ENCODE measurements at places on chromosomes 4 and X.

DNA sequence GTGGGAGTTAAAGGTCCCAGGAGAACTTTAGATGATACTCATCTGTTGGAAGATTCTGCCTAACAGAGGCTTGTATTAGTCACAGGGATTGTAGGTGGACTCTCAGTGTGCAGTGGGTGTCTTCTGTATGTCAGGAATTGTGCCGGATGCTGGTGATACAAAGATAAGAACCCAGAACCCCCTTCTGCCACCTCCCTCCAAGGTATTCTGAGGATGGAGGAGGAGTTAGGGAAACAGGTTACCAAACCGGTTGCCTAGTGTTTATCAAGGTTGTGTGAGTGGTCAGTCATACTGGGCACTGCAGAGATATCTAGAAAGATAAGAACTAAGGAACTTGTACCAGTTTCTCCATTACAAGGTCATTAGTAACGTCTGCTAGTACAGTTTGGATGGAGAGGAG, 61.6 kb downstream of the PTTG2 start:
- DNase-seq = no peak

DNA sequence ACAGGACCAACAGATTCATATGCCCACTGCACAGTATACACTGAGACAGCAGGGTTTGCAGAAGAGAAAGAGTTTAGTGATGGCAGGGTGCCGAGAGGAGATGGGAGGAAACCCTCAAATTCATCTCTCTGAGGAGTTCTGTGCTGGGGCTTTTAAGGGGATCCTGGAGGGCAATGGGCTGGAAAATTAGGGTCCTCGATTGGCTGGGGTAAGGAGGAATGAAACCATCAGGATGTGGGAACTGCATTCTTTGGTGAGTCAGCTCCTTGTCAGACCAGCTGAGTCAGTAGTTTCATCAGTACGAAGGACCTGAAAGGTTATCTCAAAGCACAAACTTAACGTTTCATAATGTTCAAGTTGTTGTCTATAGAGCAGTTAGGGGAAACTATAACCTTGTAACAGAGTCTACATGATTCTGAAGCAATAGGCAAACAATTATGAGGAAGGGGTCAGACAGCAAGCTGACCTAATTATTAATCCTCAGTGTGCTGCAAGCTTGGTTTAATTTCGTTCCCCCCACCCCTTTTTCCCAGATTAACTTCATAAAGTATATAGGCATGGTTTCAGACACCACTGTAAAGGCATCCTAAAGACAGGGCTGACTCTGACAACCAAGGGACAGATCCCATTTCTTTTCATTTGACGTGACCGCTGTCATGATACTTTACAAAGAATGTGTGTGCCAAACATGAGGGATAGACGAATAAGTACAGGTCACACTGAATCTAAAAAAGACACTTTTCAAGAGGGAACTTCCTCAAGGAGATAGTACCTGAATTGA, 1.5 kb upstream of the MSMO1 start:
- peak; percentile 77 for DNase-seq

GRCh38 chrX:129996120-129996519, 13.7 kb downstream of the BCORL1 start:
- DNase-seq = peak; percentile 84

DNA sequence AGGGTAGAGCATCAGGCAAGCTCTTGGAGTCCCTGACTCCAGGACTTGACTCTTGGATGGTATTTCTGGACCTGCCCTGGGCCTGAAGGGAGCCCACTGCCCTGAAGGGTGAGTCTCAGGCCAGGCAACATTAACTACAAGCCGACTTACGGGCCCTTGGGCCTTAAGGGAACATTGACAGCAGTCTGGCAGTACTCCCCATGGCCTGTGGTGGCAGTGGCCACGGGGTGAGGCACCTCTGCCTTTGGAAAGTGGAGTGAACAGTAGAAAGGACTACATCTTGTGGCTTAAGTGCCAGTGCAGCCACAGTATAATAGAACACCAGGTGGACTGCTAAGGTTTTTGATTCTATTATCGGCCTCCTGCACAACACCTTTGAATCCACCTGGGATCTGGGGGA, 36.3 kb downstream of the SH3BGRL start:
- DNase-seq = no peak

GRCh38 chr4:106149026-106149425, 167.0 kb downstream of the TBCK start:
- DNase-seq = peak; percentile 9

- DNase-seq = no peak
Measured at GRCh38 chr4:120672558-120673147, 249.9 kb downstream of the PRDM5 start.

DNA sequence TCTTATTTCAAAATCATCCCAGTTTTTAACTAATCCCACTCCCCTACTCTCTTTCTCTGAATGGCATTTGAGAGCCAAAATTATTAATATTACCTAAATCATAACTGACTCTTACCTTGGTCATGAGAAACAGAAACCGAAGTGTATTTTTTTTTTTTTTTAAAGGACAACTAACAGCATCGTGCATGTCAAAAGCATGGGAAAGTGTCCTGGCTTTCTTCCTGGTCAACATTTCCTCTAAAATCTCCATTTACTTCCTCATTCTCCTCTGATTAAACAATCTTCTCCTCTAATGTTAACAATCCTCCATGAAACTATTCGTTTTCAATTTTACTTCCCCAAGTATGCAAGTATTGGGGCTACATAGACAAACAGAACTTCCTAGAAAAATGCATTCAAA, 2.1 kb upstream of the STS start:
- no peak for DNase-seq

GRCh38 chrX:9342561-9343051, 122.3 kb upstream of the TBL1X start:
- peak; percentile 82 for DNase-seq

DNA sequence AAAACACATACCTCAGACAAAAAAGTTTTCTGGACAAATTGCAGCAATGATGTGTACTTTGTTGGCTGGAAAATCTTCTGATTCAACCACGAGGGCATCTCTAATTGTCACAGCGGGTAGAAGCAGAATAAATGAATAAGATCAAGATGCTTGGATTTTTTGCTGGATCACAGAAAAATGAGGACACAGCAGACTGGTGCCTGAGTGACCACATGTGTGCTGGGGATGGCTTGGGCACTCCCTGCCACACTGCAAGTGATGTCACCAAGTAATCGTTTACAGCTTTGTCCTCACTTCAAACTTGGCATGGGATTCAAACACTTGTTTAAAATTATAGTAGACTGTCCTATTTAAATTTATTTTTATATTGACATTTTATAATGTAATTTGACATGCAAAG, 557.0 kb downstream of the SPRY1 start:
- DNase-seq = no peak

GRCh38 chrX:144075432-144075831, 191.6 kb downstream of the UBE2NL start:
- DNase-seq = no peak

DNA sequence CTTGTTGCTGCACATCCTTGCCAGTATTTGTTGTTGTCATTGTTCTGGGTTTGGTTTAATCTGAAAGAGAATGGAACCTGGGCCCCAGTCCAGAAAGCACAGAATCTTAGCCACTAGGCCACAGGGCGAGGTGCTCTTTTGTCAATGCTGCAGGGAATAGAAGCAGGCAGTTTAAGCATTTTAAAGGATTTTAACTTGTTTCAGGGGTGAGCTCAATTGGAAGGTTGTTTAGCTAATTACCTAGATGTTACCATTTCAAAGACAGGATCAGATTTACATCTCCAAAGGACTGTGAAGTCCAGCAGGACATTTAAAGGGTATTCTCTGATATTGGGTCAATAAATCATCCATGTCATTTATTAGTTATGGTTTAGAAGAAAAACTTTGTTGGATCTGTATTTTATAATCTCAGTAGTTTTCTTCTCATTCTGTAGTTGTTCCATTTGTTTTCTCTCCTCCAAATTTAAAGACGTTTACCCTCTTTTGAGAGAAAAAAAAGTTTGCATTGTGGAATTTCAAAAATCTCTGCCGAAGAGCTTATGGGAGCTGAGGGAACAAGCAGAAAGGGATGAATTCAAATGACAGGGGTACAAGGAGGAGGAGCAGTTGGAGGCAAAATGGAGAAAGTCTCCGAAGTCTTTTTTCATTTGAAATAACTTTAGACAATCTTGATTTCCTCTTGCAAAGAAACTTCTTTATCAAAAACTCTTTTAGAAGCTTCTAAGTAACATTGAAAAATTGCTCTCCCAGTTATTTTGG, 57.5 kb upstream of the FAM47C start:
- no peak for DNase-seq

GRCh38 chrX:43998374-43998773, 25.2 kb upstream of the NDP start:
- DNase-seq = no peak

- DNase-seq = no peak
Measured at GRCh38 chr4:105845559-105845958, 49.7 kb upstream of the NPNT start.
